T-helper 17 cell (primary cell): ENCODE measurements at places on chromosomes 4 and X. TPM values are rescaled to one million over a fixed set of nuclear protein-coding genes. Genes with fewer than 3 reads are reported as not detected.

- H3K4me1 ChIP-seq, result no peaks in the 10 kb centered on the region
- no peak for DNase-seq
- H3K4me3 ChIP-seq, result no peak overlapping the region
These were observed 196.0 kb downstream of the NWD2 start for GRCh38 chr4:37440501-37440900.

- no peak for DNase-seq
- H3K36me3 ChIP-seq, result no peaks in the 10 kb centered on the region
- no peaks in the 10 kb centered on the region for H3K4me1 ChIP-seq
- H3K27me3 ChIP-seq, result peaks cover 6% of the 10 kb centered on the region
- H3K27ac ChIP-seq, result no peak overlapping the region
- H3K4me3 ChIP-seq, result no peak overlapping the region
These were observed 137.9 kb downstream of the ANK2 start for GRCh38 chr4:113187358-113187757.

- no peak overlapping the region for H3K4me3 ChIP-seq
- no peaks in the 10 kb centered on the region for H3K36me3 ChIP-seq
- no peak for DNase-seq
- no peaks in the 10 kb centered on the region for H3K27me3 ChIP-seq
- H3K4me1 ChIP-seq, result no peaks in the 10 kb centered on the region
- no peak overlapping the region for H3K27ac ChIP-seq
These were observed 207.7 kb upstream of the MID1 start for GRCh38 chrX:10828036-10828435.

DNA sequence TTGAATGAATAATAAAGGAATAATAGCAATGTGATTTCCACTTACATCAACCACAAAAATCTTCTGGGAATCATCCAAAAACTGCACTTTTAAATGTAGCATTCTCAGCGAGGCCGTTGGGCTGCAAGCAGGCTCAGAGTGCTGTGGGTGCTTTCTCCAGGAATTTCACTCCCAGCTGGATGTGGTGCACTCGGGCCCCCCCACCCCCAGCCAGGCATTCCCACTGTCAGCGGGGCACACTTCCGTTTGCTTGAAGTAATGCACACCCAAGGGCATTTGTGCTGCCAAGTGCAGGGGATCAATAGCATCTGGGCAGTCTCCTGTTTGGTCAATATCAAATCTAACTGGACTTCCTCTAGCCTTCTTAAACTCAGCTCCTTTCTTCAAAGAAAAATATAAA is at the start of gene FRMD7:
FRMD7 (minus strand) TSS at position 278 of the 400 bp plus-strand sequence; CDS start at position 102, 176 bp downstream.
- no peaks in the 10 kb centered on the region for H3K4me1 ChIP-seq
- H3K4me3 ChIP-seq, result no peak within 1 kb of the TSS
- no peak for DNase-seq
- H3K27ac ChIP-seq, result no peak within 1 kb of the TSS
- H3K27me3 ChIP-seq, result no peaks in the 10 kb centered on the region

DNA sequence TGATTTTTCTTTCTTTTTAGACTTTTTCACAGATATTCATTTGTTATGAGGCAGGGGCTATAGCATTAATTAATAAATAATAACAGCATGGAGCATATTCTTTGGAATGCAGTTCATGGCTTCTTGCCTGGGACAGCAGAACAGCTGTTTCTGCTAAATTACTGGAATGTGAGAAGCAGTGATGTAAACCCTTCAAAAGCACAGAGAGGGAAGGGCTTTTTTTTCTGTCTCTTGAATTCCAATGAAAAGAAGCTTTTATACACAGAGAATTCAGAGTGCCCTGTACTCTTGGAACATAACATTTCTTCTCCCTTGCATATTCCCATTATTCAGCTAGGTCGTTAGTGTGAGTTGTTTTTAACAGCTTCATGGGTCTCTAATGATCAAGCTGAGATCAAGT is 28.5 kb upstream of the ANK2 start:
- no peak overlapping the region for H3K4me3 ChIP-seq
- no peak overlapping the region for H3K27ac ChIP-seq
- H3K36me3 ChIP-seq, result no peaks in the 10 kb centered on the region
- no peak for DNase-seq
- peaks cover 2% of the 10 kb centered on the region for H3K4me1 ChIP-seq

- H3K4me3 ChIP-seq, result no peak overlapping the region
- H3K27me3 ChIP-seq, result peaks cover 6% of the 10 kb centered on the region
- peaks cover 2% of the 10 kb centered on the region for H3K36me3 ChIP-seq
- no peak for DNase-seq
- no peak overlapping the region for H3K27ac ChIP-seq
These were observed 8.5 kb downstream of the TRIM2 start for GRCh38 chr4:153212736-153213135.

- peaks cover 3% of the 10 kb centered on the region for H3K36me3 ChIP-seq
- DNase-seq, result no peak
- no peak overlapping the region for H3K27ac ChIP-seq
- no peaks in the 10 kb centered on the region for H3K27me3 ChIP-seq
These were observed 4.9 kb downstream of the PORCN start for GRCh38 chrX:48513670-48514069.

DNA sequence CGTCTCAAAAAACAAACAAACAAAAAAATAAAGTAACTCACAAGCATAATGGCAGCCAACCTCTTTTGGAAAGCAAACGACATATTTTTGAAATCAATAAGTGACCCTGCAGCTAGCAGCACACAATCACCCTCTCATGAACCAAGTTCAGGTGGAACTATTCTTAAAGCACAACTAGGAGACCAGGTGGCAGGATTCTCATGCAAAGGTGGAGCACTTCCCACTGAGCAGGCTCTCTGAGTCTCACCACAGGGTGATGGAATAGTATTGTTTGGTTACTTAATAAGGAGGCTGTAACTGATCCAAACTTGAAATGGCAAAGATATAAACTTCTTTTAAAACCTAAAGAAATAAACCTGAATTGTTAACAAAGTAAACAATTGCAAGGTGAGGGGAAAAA is 1293.1 kb downstream of the PCDH19 start:
- no peaks in the 10 kb centered on the region for H3K36me3 ChIP-seq
- no peaks in the 10 kb centered on the region for H3K4me1 ChIP-seq
- H3K27me3 ChIP-seq, result no peaks in the 10 kb centered on the region
- no peak overlapping the region for H3K4me3 ChIP-seq
- no peak for DNase-seq

DNA sequence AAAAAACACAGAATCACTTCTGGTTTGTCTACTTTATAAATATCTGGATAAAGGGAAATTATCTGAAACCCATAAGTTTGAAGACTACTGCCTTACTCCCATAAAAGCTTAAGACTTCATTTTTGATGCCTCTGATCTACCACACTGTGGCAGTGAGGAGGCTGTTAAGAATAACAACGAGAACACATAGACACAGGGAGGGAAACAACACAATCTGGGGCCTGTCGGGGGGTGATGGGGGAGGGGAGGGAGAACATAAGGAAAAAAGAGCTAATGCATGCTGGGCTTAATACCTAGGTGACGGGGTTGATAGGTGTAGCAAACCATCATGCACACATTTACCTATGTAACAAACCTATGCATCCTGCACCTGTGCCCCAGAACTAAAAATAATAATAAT is 573.7 kb downstream of the GBA3 start:
- H3K36me3 ChIP-seq, result no peaks in the 10 kb centered on the region
- no peaks in the 10 kb centered on the region for H3K4me1 ChIP-seq
- H3K4me3 ChIP-seq, result no peak overlapping the region

GRCh38 chrX:29024871-29025270 is 437.6 kb downstream of the IL1RAPL1 start:
- no peaks in the 10 kb centered on the region for H3K27me3 ChIP-seq
- no peak overlapping the region for H3K4me3 ChIP-seq
- no peak overlapping the region for H3K27ac ChIP-seq
- no peaks in the 10 kb centered on the region for H3K36me3 ChIP-seq

DNA sequence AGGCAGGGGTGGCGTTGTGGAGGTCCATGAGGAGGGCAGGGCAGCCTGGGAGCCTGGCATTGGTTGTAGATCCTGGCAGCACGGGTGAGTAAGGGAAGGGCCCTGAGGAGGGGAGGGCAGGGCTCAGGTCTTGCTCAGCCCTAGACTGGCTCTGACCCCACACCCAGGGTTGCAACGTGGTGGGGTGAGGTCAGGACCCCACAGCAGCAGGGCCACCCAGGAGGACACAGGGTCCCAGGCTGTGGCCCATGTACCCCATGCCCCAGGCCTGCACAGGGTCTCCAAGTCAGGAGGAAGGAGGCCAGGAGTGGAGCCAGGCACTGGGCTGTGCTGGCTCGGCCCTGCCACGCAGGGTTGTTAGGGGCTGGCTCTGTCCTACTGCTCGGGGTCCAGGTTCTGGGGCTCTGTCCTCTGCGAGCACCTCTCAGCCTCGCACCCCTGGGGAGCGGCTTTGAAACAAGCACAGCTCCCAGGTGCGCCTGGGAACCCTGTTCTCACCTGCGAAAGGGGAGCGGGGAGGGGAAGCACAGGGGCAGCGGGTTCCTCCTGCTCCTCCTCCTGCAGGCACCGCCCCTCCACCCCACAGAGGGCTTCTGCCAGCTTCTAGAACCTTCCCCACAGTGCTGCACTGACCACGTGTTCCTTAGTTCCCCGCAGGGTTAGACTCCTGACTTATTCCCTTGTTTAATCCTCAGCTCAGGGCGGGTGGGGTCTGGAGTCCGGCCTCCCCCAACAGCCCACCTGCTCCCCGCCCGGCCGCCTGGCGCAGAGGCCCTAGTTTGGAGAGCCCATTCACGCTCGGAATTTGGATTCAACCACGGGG is 20.4 kb downstream of the MSANTD1 start:
- no peaks in the 10 kb centered on the region for H3K4me1 ChIP-seq
- no peak for DNase-seq
- H3K36me3 ChIP-seq, result no peaks in the 10 kb centered on the region

- H3K36me3 ChIP-seq, result peaks cover 2% of the 10 kb centered on the region
- peaks cover 35% of the 10 kb centered on the region for H3K27me3 ChIP-seq
- no peak overlapping the region for H3K4me3 ChIP-seq
- DNase-seq, result no peak
These were observed 127.0 kb downstream of the ZNF330 start for GRCh38 chr4:141347684-141348083.

- DNase-seq, result no peak
- peaks cover 17% of the 10 kb centered on the region for H3K4me1 ChIP-seq
- H3K27ac ChIP-seq, result no peak overlapping the region
- H3K4me3 ChIP-seq, result peak overlapping the region; percentile 7
- no peaks in the 10 kb centered on the region for H3K27me3 ChIP-seq
These were observed 33.9 kb upstream of the BLTP1 start for GRCh38 chr4:122118243-122118642.

- H3K4me3 ChIP-seq, result no peak overlapping the region
- no peaks in the 10 kb centered on the region for H3K27me3 ChIP-seq
- H3K4me1 ChIP-seq, result no peaks in the 10 kb centered on the region
- DNase-seq, result no peak
These were observed 101.8 kb upstream of the CXorf51B start for GRCh38 chrX:146707781-146708180.

BEX1 gene
- 0.81 TPM for total RNA-seq

PNMA5 gene
- total RNA-seq, result 0.07 TPM

PSAPL1 gene
- not detected for total RNA-seq

FATE1 gene
- not detected for total RNA-seq

GPR119 gene
- not detected for total RNA-seq
